ENCODE measurements at places on chromosomes 12 and 14.
A peak's percentile ranks its signal among the peaks of the same experiment; 100 is the strongest.

- no peak for DNase-seq
These were observed 73.0 kb upstream of the ATF1 start for GRCh38 chr12:50690925-50691324.

DNA sequence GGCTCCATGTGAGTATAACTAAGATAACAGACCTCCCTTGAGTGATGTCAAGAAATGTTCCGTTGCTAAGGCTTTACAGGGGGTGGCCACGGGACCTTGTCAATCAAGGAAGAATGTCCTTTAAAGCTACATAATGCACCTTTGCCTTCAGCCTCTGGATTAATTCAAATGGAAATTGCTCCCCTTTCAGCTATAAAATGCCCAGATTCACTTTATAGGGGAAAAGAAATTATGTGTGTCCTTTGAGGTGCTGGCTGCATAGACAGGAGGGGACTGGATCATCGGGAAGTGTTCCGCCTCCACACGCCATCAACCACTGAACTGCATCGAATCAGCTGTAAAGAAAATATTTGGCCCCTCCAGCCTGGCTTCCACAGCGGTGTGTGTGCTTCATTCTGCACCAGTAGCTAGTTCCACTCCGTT is 415.4 kb downstream of the DPF3 start:
- DNase-seq = no peak

DNA sequence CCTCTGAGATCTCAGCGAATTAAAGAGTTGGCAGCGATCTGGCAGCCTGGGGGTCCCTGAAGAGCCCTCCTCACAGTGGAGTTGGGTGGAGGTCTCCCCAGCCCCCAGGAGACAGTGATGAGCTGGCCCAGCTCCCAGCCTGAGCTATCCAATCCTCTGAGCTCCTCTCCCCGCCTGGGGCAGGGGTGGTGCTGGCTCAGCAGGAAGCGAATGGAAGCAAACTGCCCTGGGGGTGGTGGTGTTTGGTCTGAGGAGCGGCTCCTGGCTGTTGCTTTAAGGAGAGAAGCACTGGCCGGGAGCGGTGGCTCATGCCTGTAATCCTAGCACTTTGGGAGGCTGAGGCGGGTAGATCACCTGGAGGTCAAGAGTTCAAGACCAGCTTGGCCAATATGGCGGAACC is 19.5 kb upstream of the MEG3 start:
- no peak for DNase-seq

GRCh38 chr12:15880721-15881120 is 1.5 kb upstream of the STRAP start:
- no peak for DNase-seq

GRCh38 chr12:92045852-92046251 is 99.8 kb downstream of the BTG1 start:
- DNase-seq = no peak

DNA sequence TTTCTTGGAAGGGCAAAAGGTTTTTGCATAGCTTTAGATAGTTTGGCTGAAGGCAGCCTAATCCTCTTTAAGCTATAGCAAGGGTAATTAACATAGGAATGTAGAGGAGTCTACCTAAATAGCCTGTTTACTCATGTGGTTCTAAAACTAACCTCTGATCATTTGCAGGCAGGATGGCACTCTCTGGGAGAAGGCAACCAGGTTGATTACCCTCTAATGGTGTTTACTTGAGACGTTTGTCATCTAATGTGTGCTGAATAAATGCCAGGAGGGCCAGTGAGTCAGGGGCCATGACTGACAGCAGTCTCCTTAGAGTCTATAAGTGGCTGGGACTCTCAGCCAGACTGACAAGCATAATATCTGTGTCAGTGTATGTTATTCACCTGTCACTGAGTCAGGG is 286.4 kb downstream of the PCNX1 start:
- no peak for DNase-seq

- no peak for DNase-seq
These were observed 232.7 kb downstream of the RASSF9 start for GRCh38 chr12:85603556-85603955.

GRCh38 chr14:53016491-53016890 is 65.6 kb upstream of the FERMT2 start:
- DNase-seq = no peak

GRCh38 chr14:78022059-78022458 is 148.1 kb upstream of the NRXN3 start:
- DNase-seq = peak; percentile 75

DNA sequence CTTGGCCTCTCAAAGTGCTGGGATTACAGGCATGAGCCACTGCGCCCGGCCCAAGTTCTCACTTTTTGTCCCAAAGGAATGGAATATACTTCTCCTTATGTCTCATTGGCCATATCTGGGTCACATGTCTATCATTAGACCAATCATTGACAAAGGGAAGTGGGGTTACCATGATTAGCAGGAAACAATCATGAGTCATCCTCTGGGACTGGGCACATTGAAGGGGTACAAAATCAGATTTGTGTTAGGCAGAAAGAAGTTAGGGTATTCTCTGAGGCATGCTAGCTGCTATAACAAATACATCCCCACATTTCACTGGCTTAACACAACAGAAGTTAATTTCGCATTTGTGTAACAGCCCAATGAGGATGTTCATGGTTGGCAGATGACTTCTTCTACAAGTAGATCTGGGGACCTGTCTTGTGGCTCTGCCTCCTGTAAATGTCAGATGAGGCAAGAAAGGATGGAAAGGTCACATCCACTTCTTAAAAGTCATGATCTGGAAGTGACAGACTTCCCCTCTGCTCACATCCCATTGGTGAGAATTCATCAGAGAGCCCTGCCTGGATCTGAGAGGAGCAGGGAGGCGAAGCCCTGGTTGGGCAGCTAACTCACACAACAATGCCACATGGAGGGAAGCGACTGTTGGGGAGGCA is 3.1 kb downstream of the CCDC63 start:
- no peak for DNase-seq

Measured in T47D (cell line).